ENCODE measurements at places on chromosomes 4 and X.
A peak's percentile ranks its signal among the peaks of the same experiment; 100 is the strongest.

GRCh38 chr4:80010316-80010715, 62.7 kb downstream of the ANTXR2 start:
- DNase-seq, result peak; percentile 21

GRCh38 chr4:101981756-101982155, 191.2 kb downstream of the BANK1 start:
- no peak for DNase-seq

DNA sequence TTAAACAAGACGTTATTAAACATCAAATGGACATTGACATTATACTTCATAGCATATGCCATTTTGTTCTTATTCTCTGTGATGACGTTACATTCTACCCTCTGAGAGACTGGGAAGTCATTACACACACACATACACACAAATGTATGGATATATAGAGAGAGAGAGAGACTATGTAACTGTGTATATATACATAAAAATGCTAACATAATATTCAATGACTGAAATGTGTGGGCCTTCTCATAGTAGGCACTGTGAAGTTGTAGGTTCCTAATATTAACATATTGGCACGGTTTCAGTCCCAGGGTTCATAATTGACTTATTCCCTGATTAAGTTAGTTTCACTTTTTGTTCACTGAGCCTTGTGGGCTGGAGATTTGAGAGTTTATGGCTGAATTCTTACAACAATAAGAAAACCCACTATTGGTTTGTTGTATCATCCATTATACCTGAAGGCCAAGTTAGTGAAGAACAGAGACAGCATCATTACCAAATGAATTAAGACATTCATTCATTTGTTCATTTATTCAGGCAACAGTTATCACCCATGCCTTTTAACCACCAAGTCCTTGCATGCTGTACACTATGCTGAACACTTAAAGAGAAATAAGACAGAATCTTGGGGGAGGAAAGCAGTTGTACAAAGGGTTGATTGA, 68.5 kb downstream of the GAB1 start:
- DNase-seq, result no peak

DNA sequence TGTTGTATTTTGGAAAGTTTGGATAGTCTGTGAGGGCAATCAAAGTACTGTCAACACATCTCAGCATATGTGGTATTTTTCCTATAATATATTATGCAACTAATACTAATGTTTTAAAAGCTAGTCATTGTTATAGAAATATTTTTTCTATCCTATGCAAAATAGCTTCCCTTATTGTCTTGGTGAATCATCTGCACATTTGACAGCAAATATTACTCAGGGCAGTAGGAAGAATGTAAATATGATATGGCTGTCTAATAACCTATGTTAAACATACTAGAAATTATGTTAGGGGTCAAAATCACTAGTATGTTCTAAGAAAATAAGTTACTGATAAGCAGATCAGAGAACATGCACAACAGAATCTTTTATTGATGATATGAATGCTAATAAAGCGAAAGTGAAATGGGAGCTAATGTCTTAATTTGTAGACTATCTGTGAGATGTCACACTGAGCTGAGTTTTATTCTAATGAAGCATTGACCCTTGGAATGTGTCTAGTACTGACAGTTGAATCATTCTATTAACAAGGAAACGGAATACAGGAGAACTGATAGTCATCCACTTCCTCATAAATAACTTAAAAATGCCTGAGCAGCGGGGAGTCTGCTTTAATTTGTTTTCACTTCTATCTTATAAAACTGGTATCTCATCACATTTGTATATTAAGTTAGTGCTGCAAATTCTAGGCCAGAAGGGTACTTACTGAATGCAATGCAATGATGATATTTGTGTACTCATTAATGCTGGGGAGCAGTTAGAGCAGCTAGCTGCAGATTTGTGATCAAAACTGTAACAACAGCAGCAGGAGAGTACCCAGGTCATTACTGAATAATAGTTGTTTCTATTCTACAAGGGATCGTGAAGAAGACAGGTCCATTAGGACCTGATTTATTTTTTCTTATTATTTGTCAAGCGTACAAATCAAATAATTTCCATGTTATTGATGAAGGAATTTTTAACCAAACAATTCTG, 440.3 kb upstream of the AADAT start:
- no peak for DNase-seq

GRCh38 chr4:174228988-174229387, 54.5 kb downstream of the FBXO8 start:
- DNase-seq, result no peak

DNA sequence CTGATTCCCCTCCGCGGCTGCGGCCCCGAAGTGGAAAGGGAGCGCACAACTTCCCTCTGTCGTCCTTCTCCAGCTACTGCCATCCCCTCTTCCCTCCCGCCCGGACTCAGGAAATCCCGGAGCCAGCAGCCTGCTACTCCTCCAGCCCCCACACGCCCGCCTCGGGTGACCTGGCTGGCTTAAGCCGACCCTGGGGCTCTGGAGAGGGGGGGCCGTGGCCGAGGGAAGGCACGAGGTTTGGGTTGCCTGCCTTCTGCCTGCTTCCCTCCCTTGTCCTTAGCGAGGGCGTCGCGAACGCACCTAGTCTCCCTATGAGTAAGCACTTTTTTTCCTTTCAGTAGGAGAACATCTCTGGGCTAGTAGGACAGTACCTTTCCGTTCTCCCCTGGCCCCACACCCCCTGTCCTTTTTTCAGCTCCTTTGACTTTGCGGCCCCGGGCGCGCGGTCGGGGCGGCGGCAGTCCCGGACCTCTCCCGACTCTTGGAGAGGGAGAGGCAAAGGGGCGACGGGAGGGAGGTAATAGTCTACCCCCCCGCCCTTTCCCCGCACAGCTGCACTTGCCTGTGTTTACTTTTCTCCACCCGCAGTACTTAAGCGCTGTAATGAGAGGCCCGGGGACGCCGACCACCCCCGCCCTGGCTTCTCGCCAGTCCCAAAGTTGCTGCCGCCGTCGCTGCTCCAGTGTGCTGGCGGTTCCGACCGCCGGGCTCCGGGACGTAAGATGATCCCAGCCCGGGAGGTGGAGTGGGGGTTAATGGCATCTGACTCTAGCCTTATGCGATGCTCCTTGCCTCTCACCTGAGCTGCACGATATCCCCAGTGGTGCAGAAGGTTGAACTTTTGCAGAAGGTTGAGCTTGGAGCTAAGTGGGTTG, 868 bp downstream of the PLS3 start:
- DNase-seq, result no peak

GRCh38 chr4:72119946-72120345, 88.1 kb downstream of the NPFFR2 start:
- no peak for DNase-seq

GRCh38 chrX:122219226-122219625, 964.9 kb upstream of the GRIA3 start:
- no peak for DNase-seq

DNA sequence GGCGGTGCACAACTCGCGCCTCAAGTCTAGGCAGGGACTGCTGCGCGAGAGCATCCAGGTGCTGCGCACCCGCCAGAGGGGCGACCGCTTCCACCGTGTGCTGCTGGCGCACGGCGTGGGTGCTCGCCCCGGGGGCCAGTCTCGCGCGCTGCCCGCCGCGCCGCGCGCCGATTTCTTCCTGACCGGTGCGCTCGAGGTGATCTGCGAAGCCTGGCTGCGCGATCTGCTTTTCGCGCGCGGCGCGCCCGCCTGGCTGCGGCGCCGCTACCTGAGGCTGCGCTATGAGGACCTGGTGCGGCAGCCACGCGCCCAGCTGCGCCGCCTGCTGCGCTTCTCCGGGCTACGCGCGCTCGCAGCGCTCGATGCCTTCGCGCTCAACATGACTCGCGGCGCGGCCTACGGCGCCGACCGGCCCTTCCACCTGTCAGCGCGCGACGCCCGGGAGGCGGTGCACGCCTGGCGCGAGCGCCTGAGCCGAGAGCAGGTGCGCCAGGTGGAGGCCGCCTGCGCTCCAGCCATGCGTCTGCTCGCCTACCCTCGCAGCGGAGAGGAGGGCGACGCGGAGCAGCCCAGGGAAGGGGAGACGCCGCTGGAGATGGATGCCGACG, 1.3 kb downstream of the CHST7 start:
- peak; percentile 64 for DNase-seq

DNA sequence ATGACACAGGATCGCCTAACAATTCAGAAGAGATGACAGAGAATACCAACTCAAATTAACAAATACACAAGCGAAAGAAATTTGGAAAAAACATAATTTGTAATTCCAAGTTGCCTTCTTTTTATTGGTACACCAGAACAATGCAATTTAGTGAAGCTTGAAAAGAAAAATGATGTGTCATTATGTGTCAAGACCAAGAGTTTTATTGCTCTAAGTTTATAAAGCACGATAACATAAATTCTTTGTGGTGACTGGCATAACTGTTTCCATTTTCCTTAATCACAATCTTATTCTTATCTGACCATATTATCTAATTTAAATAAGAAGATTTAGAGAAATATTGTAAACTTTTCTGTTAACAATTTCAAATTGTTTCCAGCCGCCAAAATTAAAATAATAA, 273.2 kb upstream of the TECRL start:
- DNase-seq, result no peak

DNA sequence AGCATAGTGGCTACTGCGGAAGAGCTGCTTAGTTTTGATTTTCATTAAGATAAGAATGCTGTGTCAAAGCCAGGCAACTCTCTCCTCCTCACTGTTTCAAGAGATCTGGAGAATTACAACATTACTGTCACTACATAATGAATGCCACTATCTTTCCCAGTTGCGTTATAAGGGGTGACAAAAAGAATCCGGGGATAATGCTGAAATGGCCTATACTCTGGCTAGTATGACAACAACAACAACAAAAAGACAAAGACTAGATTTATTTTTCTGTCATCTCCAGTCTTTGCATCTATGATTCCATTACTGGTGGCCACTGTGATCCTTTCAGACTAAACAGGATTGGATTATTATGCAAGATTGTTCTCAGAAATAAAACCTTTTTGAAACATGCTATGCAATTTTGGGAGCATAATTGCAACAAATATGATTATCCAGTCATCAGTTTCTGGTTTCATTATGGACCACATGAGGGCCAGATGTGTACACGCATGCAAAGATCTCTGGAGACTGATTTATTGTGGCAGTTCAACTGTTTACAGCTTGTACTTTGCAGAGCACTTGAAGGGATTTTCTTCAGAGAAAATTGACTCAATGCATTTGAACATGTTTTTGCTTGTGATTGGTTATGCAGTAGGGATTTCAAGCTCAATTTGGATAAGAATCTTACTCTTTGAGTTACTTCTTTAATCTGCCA, 31.1 kb upstream of the SPANXB1 start:
- DNase-seq, result no peak

GRCh38 chrX:39451046-39451445, 646.7 kb downstream of the BCOR start:
- no peak for DNase-seq

DNA sequence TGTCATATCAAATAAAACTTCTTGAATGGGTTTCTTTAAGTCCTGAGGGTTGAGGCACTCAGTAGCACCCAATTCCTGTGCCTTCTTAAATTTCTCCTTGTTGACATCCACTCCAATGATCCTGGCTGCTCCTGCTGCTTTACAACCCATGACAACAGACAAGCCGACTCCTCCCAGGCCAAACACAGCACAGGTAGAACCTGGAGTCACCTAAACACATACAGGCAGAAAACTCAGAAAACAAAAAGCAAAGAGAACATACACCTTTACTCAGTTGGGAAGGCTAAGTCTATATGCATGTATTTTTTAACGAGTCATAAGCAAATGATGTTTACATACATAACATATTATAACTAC, 10.3 kb downstream of the ADH6 start:
- DNase-seq, result no peak

DNA sequence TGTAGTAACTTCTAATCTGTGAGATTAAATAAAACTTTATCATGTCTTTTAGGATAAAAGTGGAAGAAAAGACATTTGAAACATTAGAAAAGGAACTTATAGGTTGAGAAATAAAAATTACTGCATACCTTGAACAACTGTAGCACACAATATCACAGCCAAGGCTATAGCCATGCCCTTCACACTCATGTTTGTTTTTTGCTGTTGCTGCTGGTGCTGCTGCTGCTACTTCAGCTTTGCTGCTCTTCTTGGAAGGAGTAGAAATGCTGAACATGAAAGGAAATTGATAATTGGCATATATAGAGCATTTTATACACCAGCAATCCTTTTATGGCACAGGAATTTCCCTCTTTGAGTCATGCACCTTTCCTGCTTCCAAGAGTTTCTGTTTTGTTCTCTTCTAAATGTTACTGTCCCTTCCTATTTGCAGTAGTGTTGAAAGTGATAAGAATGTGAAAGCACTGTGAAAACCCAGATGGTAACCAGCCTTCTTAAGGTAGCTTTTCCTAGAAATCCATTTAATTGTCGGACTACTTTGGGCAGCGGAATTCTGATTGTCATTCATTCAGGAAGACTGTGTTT, at the start of gene CXCL11:
TSS of gene CXCL11 (minus strand) at position 272 of the 582 bp plus-strand sequence. CDS start at position 189, 83 bp downstream.
- DNase-seq, result no peak

DNA sequence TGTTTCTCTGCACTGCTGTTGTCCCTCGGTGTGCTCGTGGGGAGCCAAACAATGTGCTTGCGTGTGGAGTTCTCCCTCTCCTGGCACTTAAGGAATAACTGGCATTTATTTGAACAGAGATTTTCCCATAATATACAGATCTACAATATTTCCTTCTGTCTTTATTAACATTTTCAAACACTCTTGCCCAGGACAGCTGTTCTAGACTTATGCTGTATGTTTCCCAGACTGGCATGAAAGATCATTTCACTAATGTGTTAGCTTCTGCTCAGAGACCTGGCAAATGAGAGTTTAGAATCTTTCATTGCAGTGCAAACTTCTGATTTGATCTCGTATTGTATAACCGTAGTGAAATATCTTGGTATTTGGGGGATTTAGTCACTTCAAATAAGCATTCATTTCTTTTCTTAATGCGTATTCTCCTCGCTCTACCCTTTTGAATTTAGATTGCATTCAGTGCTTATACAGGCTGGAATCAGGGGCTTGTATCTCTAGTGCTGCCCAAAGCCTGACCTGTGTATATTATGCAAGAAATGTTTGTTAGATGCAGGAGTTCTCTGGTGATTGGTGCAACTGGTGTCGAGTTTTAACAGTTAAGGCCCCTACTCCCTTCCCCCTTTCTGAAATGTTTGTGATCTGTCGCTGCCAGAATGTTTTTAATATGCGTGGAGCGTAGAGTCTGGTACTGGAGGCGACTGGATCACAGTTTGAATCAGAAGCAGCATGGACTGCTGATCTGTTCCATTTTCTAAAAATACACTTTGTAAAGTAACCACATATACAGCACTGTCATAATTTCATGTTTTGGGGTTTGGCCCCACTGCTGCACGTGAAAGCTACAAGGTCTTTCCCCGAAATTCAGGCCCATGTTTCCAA, 326.3 kb downstream of the ARHGAP10 start:
- no peak for DNase-seq

Data from activated naive CD4-positive, alpha-beta T cell treated with anti-CD3 and anti-CD28 coated beads, Interleukin-2, amount 10 ng/mL, durations not matched to agents 7 days and 5 days (primary cell).